ENCODE measurements at places on chromosomes 3 and 15. TPM values are rescaled to one million over a fixed set of nuclear protein-coding genes. Genes with fewer than 3 reads are reported as not detected.

MKRN3 gene
- total RNA-seq = 10.1 TPM

PIGX gene
- total RNA-seq = 27.2 TPM

GRCh38 chr3:52403955-52404354, 40.9 kb downstream of the SEMA3G start:
- no peak for DNase-seq

GRCh38 chr3:48306290-48306689, 27.2 kb downstream of the SPINK8 start:
- DNase-seq = no peak

DNA sequence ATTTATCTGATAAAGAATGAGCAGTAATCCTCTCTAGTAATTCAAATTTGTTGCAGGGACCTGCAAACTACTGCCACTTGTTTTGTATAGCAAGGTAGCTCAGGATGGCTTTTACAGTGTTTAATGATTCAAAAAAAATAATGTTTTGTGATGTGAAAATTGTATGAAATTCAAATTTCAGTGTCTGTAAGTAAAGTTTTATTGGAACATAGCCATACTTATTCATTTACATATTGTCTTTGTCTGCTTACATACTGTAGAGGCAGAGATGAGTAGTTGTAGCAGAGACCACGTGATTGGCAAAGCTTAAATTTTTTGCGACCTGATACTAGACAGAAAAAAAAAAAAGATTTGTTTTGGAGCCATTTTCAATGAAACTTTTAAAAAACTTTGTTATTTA, 6.5 kb upstream of the UTS2B start:
- DNase-seq = no peak

Data from HCT116 (cell line).